ENCODE measurements at places on chromosomes 7 and 10. TPM values are rescaled to one million over a fixed set of nuclear protein-coding genes. Genes with fewer than 3 reads are reported as not detected.

GRCh38 chr10:49643241-49644034 is 29.6 kb downstream of the CHAT start:
- no peak for DNase-seq

DNA sequence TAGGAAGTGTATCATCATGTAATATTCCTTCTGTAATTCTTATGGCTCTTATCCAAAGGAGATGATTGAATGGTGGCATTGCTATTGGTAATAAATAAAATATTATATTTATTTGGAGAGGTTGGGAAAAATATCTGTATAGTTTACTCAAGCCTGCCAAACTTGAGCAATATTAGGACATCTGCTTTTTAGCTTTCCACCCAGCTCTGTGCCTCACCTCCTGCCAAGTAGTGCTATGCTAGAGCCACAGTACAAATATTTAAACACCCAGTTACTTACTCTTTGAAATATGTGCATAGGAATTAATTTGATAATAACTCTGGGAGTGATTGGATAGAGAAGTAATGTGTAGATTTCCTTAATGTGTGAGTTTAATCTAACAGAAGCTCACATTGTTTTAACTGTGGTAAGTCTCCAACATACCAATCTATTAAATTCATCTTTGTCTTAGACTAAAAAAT is 129.2 kb downstream of the BBS9 start:
- no peak for DNase-seq

DNA sequence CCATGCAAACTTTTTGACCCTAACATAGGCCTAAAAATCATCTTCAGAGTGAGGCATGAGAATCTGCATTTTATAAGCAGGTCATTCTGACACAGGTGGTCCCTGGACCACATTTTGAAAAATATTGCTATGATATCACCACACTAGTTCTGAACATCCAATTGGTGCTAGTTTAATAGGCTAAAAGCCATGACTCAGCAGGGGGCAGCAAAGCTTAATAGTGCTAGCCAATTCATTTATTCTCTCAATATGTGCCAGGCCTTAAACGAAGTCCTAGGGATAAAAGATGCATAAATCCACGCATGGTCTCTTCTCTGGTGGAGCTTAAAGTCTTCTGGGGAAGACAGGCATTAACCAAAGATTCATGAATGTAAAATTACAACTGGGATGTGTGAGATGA is 10.2 kb upstream of the SLC25A28 start:
- DNase-seq: peak; percentile 55

- DNase-seq: no peak
These were observed 8.7 kb upstream of the CALHM1 start for GRCh38 chr10:103467406-103467805.

EBF3 gene
- total RNA-seq: not detected

DNA sequence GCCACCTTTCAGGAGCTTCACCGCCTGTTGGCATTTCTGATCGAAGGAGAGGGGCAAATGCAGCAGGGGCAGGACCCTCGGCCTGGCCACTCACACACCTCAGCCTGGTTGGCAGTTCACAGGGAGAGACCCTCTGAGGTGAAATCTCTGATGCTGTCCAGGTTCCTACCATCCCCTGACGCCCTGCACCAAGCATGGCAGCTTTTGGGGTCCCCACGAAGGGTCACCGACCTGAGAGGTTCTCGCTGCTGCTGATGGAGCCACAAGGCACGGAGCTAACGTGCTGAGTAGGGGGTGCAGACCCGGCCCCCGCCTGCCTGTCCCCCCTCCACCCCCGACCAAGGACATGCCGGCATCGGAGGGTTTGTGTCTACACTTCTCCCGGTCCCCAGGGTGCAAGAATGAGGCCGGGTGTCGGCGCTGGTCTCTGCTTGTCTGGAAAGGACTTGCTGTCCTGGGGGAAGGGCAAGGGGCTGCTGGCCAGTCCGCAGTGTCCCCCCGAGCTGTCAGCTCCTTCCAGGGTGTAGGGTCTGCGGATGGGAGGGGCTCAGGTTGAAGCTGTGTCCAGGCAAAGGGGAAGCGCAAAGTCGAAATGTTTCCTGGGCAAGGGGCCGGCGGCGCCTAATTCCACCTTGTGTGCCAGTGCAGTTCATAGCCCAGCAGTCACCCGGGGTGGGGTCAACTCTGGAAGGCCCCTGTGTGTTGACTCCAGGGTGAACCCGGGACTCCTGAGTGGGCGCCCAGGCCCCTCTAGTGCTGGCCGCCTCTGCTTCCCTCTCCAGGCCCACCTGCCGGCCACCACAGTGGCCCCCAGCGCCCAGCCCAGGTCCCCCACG is 132.6 kb downstream of the DNAJB6 start:
- DNase-seq: no peak

SMKR1 gene
- total RNA-seq: 0.84 TPM

- no peak for DNase-seq
These were observed 195.0 kb upstream of the PLXNA4 start for GRCh38 chr7:132771301-132771730.

SFTPA2 gene
- total RNA-seq: not detected

DNA sequence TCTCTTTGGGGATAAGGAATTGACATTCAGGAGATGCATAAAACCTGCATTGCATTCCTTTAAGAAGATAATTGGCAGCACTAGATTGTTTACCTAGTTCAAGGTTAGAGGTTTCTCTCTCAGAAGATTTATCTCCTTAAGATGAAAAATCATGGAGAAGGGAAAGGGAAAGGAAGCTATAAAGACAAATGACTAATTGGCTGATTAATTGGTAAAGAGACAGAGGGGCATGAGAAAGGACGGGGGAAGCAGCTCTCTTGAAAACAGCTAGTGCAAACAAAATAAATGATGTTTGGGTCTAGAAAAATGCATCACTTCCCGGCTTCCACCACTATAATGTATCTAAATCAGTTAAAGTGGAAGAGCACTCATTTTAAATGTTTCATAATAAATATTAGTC is 941.2 kb downstream of the XPNPEP1 start:
- no peak for DNase-seq

AGR2 gene
- total RNA-seq: not detected

- no peak for DNase-seq
These were observed 478 bp upstream of the ZNF22 start for GRCh38 chr10:45000138-45000751.

DNA sequence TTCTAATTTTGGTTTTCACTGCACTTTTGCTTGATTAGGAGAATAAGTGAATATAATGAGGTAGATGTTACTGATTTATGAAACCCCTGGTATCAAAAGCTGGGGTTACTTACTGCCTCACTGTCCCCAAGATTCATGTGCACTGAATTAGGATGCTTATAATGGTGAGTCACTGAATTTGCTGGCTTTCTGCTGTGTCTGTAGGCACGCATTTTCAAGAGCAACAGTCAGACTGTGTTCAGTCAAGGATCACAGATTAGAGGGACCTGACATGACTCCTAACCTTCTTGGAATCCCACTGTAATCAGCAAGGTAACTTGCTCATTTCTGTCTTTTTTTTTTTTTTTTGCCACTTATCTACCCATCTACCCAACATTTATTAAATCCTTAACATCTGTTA is 59.7 kb downstream of the GPR85 start:
- DNase-seq: no peak

DNA sequence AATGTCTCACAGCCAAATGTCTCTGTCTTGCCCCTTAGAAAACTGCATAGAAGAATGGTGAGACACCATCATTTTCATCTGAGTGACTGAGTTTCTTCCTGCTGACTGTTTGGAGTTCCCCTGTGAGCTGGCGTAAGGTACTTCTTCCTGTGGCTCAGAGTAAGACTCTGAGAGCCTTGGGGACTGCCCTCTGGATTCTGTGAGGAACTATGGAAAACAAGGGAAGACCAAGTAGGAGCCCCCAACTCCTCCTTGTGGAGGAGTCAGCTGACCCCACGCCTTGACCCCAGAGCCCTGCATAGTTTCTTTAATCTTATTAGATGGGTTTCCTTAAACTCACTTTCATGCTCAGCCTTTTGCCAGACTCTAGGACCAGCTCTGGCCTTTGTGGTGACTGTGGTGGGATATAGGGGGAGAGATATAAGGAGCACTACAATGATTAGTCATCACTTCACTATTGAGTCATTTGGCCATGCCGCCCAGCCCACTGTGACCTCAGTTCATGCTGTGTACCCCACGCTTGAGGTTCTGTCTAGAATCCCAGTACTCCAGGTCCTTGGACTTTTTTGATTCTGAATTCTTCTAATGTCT is 51.8 kb upstream of the FAM133B start:
- peak; percentile 88 for DNase-seq

SPDYE2B gene
- total RNA-seq: not detected

GRCh38 chr7:103574576-103574975 is 128.6 kb upstream of the SLC26A5 start:
- DNase-seq: no peak

- DNase-seq: no peak
These were observed 325.7 kb upstream of the BMPER start for GRCh38 chr7:33579673-33579960.

DNA sequence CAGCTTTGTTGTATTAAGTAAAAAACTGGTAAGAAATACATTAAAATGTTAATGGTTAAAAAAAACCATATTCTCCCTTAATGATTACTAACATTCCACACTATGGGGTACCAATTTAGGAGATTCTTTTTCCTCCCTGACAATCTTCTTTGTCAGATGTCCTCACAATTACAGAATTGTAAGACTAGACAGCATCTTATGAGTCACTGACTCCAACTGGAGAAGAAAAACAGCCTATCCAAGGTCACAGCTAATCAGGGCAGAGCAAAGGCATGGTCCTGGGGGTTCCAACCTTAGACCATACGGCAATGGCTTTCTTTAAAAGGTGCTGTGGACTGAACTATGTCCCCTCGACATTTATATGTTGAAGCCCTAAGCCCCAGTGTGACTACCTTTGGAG is 127.6 kb downstream of the DLG5 start:
- DNase-seq: no peak

DNA sequence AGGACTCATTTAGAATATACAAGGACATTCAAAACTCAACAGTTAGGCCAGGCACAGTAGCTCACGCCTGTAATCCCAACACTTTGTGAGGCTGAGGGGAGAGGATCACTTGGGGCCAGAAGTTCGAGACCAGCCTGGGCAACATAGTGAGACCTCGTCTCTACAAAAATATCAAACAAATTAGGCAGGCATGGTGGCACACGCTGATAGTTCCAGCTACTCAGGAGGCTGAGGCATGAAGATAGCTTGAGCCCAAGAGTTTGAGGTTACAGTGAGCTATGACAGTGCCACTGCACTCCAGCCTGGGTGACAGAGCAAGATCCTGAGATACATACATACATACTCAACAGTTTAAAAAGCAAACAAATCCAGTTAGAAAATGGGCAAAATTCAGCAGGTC is 44.9 kb downstream of the GNA12 start:
- no peak for DNase-seq

DNA sequence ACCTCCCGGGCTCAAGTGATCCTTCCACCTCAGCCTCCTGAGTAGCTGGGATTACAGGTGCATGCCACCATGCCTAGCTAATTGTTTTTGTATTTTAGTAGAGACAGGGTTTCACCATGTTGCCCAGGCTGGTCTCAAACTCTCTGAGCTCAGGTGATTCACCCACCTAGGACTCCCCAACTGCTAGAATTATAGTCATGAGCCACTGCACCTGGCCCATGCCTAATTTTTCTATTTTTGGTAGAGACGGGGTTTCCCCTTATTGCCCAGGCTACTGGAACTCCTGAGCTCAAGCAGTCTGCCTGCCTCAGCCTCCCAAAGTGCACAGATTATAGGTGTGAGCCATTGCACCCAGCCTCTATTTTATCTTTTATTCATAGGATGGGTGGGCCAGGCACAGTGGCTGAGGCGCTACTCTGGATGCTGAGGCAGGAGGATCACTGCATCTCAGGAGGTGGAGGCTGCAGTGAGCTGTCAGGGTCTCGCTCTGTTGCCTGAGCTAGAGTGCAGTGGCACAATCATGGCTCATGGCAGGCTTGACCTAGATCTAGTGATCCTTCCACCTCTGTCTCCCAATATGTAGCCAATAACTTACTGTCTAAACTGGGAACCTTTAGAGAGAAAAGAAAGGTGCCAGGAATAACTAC is 31.3 kb upstream of the STOX1 start:
- DNase-seq: no peak

GRCh38 chr10:5524641-5525560 is at the start of gene CALML3:
Gene CALML3 (plus strand): TSS chr10:5524961. CDS start chr10:5525086, 125 bp downstream.
- no peak for DNase-seq

GRCh38 chr10:22752272-22752889 is 38.0 kb upstream of the PIP4K2A start:
- no peak for DNase-seq

DNA sequence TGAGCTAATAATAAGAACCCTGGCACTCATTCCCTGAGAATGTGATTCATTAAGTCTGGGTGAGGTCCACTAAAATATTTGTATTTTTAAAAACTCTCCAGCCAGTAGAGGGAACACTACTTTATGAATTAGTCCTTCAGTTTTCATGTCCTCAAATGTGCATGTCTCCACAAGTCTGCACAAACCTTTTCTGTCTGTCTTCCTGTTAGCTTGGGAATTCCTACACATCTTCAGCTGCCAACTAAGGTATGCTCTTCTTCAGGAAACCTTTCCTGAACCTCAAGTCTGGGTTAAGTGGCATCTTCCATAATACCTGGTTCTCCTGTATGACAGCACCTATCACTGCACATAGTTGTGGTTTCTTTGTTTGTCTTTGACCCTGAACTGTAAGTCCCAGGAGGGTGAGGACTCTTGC is 119.6 kb upstream of the MKX start:
- DNase-seq: peak; percentile 6

GRCh38 chr7:35232994-35233393 is 20.9 kb downstream of the TBX20 start:
- DNase-seq: no peak

GRCh38 chr10:88964869-88965415 is 12.4 kb upstream of the ACTA2 start:
- DNase-seq: no peak

DNA sequence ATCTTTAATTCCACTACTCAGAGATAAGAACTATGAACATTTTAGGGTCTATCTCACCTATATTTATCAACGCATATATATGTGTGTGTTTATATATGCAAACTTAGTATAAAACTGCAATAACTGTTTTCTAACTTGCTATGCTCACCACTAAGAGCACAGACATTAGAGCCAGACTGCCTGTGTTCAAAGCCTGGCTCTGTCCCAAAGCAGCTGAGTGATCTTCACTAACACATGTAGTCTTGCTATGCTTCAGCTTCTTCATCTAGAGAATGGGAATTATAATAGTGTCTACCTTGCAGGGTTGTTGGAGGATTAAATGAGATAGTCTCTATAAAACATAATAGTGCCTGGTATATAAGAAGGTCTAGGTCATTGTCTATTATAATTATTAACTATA is 165.5 kb downstream of the MAGI2 start:
- DNase-seq: no peak

DNA sequence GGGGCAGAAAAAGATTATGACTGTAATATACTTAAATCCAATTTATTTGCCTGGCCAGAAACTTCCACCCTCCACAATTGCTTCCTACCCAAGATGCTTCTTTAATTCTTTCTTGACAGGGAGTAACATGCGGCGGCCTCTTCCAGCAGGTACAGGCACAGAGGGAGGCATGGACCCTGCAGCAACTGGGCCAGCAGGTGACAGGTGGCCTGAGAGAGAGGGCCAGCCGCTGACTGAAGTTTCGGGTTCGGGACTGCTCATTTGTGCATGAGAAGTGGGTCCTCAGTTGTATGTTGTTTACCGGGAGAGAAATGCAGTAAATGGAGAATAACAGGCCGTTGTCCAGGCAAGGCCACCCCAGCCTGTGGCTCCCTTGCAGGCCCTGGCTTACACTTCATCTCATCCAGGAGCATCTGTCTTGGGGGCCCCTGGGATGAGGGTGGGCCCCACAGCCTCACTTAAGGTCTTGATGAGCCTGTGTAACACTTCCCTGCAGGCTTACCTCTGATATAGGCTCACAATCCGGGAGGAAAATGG is 72.5 kb downstream of the C10orf143 start:
- no peak for DNase-seq

Measured in A172 (cell line).